ENCODE measurements at places on chromosomes 1 and 21.
A peak's percentile ranks its signal among the peaks of the same experiment; 100 is the strongest.

DNA sequence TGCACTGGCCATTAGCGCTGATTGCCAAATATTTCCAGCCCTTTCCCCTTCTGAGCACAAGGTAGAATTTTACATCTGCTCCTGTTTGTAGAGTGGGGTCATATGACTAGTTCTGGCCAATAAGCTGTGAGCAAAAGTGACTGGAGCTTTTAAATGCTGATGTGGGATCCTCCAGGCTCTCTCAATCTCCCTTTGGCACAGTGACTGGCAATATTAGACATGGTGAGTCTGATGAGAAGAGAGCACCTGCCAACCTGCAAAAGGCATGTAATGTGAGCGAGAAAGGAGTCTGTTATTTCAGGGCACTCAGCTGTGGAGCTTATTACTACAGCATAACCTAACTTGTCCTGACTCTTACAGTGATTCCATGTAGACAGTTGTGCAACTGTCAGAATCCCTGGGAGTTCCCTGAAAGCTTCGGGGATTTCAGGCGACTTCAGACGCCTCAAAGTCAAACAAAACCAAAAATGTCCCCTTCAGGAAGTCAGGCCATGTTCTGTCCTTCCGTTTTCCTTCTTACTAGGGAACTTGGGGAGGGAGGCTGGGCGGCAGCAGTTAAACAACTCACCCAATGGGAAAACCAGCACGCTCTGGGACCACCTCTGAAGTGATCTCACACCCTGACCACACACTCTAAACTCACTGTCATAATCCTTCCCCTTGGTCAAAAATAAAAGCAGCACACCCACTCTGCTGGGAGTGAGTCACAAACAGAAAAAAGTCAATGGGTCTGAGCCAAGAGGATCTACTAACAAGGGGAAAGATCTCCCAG lies 3.6 kb upstream of the RASSF5 start:
- DNase-seq = peak; percentile 44

GRCh38 chr1:22889213-22889827 lies 83.3 kb downstream of the LACTBL1 start:
- DNase-seq = peak; percentile 51

- peak; percentile 14 for DNase-seq
Observed at GRCh38 chr1:202852163-202852904, 36.6 kb downstream of the RABIF start.

DNA sequence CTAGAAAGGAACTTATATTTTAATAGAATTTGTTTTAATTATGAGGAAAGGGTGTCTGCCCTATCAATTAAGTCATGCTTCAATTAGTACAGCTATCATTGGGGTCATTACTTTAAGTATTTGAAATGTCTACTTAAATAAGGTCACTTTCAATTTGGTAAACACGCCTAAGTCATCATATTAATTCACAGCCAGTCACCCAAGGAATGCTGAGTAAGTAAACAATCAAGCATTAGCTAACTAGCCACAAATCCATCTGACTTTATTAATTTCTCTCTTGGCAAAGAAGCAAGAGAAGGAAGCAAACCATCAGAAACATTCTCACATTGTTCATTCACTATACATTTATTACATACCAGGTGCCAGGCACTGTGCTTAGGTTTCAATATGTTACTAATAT lies 1.2 kb upstream of the LRRC52 start:
- DNase-seq = no peak

- no peak for DNase-seq
Observed at GRCh38 chr1:65179148-65179547, 31.1 kb downstream of the AK4 start.
